Progenitor cell of endocrine pancreas (in vitro differentiated cells): ENCODE measurements at places on chromosomes 1 and 21.

GRCh38 chr1:94609619-94610018 is 68.1 kb upstream of the F3 start:
- DNase-seq, result no peak

GRCh38 chr1:61517345-61517744 is 207.6 kb downstream of the TM2D1 start:
- DNase-seq, result no peak

- no peak for DNase-seq
Measured at GRCh38 chr1:6117064-6117463, 63.1 kb downstream of the CHD5 start.

- DNase-seq, result no peak
Measured at GRCh38 chr1:38138498-38139233, 92.1 kb upstream of the POU3F1 start.

GRCh38 chr1:6110326-6110725 is 64.6 kb downstream of the KCNAB2 start:
- DNase-seq, result no peak

DNA sequence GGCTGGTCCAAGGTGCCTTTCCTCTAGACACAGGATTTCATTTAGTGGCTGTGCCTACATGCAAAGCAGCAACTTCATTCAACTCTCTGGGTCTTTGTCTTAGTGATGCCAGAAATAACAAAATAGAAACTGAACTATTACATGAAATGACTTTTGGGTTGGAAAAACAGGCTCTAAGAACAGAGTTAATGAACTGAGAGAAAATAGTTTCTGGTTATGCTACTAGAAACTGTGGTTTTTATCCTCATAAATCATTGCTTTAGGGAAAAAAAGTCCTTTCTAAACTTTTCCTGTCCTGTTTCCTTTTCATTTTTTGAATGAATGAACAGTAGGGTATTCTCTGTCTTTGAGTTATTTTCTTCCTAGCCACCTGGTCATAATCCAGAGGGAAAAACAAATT is 424.0 kb downstream of the KIF26B start:
- no peak for DNase-seq

DNA sequence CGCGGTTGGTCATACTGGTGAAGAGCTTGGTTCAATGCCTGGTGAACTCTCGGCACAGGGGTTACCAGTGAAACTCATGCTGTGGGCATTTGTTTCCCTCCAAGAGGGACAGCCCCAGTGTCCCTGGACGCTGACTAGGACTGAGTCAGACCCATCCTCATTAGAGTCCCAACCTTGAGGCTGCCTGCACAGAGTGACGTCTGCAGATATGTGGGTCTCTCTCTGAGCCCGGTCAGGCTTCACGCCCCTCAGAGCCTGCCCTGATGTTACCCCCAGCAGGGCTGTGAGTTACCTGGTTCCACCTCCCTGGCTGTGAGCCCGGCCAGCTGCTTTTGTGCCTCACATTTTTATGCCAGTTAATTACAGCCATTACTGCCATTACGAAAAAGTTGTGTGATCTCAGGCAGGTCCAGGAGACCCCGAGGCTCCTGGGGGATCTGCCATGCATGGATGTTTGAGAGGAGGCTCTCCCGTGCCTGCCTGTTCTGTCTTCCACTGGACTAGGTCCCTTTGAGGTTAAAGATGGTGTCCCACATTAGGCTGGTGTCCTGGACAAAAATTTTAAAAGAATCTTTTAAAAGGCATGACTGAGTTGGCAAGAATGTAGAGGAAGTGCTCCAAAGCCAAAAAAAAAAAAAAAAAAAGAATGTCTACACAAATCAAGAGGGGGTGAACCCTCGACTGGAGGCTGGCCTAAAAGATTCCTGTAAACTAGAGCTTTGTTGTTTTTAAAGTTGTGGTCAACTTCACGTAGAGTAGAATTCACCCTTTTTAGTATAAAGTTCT is 36.6 kb upstream of the PADI1 start:
- no peak for DNase-seq

GRCh38 chr1:185156288-185156853 is 382 bp downstream of the TRMT1L start:
- DNase-seq, result no peak

DNA sequence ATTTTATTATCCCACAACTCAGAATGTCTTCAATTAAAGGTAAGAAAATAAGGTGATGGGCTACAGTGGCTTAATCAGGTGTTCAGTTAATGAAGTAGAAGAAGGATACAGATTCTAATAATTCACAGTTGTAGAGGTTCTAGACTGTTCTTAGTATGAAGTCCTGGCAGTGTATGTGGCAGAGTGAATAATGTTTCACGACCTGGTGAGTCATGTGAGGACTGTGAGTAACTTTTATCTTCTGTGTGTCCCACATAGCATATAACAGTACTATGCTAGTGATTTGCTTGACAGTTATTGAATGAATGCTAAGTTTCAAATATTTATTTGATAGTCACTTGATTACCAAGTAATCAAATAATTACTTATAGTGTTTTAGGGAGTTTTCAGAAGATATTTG is 20.0 kb downstream of the SLC16A4 start:
- no peak for DNase-seq

GRCh38 chr21:15617964-15618363 is 111.8 kb upstream of the USP25 start:
- DNase-seq, result no peak

- DNase-seq, result no peak
Measured at GRCh38 chr21:33264561-33264960, 1.6 kb upstream of the IL10RB start.

DNA sequence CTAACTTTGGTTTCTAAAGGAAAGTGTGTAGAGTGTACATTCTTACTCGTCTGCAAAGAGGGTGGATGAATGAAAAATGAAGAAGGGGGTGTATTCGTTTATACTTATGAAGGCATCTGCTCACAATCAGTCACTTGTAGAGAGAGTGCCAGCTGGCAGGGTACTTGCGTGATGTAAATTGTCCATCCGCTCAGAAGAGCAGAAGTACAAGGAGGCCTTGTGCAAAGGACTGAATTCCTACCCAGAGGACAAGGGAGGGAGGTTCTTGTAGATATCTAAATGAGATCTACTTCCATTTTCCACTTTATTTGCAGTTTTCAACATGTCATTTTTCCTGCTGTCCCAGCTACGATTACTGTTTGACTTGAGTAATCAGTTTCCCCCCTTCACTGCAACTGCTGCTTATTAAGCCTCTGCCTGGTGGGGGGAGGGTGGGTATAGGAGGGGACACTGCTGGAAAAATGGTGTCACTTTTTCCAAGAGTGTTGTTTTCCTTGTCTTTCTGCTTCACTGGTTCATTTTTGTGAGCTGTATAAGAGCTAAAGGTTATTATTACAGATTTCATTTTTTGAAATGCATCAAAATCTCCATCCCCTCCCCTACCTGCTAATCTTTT is 67.3 kb downstream of the LAMC1 start:
- no peak for DNase-seq

DNA sequence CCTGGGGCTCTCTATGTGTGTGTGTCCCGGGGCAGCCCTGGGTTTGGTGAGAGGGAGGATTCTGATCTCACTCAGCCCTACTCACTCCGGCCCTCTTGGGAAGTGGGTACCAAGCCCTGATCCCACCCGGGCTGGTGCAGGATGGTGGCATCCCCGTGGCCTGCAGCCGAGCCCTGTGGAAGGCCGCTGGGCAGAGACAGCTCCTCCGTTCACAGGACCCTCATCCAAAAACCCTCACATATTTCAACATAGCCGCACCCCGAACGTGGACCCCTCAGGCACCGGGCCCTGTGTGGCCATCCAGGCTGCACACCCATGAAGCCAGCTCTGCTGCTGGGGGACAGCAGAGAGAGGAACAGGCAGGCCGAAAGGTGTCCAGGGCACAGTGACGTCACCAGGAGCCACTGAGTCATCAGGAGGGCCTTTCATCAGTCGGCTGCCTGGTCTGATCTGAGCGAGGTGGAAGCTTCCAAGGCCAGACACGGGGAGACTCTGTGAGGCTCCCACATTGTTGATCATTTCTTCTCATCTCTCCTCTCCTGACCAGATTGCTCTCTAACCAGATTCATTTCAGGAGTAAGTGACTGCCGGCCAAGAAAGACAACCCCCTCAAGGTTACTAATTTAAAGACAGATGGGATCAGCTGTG is 16.2 kb upstream of the GPR157 start:
- no peak for DNase-seq
